Activated T-cell treated with anti-CD3 and anti-CD28 coated beads for 48 hours (primary cell): ENCODE measurements at places on chromosomes 2 and 18.

DNA sequence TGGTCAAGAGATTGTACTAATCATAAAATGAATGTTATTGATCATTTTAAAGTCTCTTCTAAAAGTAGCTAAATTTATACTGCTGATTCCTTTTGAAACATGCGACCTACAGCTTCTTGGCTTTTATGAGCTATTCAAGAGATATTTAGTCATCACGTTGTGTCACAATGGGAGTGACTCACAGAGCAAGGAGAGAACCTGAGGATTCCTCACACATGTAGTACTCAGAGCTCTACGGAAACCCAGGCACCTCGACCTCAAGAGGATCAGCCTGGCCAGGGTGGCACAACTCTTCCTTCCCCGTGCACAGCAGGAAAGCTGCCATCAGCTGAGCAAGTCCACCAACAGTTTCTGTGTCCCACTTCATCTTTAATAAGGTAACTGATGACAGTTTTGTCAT is at the start of gene DHRS9:
Gene DHRS9, plus strand, starts transcription at position 223 of the 400 bp plus-strand sequence. CDS start 12,019 bp downstream, outside the sequence.
- peak; percentile 36 for DNase-seq

GRCh38 chr2:163610817-163611556 is 124.8 kb downstream of the FIGN start:
- DNase-seq: no peak

DNA sequence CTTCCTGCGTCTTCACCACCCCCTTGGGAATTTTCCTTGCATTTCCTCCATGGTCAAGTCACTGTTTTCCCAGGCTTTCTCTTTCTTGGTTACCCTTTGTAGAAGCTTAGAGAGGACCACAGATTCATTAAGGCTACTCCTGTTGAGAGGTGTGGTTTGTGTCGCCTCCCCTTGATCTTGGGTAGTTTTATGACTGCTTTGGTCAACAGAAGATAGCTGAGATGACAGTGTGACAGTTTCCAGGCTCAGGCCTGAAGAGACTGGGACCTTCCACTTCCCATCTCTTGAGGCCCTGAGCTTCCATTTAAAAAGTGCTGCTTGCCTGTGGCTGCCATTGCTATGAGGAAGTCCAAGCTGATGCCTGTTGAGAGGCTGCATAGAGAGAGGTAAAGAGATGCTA is 5.4 kb downstream of the ACOXL start:
- no peak for DNase-seq

DNA sequence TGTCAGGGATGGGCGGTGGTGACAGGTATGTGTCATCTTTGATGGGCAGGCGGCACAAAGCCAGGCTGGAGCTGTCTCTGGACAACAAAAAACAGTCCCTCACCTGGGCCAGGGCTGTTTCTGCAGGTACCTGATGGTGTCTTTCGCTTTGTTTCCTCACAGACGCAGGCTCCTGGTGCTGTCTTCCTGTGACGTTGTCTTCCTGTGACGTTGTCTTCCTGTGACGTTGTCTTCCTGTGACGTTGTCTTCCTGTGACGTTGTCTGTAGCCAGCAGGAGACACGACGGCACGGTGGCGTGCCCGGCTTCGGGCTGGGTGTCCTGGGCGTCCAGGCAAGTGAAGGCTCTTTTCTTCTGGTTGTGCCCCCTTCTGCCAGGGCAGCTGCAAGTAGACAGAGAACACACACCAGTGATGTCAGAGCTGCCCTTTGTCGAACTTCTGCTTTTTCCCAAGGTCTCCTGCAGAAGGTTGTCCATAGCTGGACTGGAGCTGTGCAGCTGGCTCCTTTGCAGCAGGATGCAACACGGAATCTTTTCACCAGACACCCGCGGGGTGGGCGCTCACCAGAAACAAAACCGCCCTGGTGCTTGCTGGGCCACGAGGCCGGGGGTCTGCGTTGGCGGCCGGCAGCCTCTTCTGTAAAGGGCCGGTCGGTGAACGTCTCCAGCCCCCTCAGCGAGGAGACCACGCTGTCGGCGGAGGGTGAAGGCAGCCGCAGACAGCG is 21.1 kb downstream of the GPR35 start:
- no peak for DNase-seq

GRCh38 chr2:16125614-16126516 is 185.5 kb downstream of the MYCN start:
- DNase-seq: no peak

DNA sequence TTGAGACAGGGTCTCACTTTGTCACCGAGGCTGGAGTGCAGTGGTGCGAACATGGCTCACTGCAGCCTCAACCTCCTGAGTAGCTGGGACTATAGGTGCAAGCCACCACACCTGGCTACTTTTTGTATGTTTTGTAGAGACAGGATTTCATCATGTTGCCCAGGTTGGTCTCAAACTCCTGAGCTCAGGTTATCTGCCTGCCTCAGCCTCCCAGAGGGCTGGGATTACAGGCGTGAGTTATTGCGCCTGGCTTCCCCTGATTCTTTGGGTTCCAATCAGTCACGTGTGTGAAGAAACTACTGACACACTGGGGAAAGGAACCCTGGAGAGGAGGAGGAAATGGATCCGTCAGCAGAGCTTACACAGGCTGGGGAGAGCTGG is 22.3 kb upstream of the RAB10 start:
- no peak for DNase-seq

DNA sequence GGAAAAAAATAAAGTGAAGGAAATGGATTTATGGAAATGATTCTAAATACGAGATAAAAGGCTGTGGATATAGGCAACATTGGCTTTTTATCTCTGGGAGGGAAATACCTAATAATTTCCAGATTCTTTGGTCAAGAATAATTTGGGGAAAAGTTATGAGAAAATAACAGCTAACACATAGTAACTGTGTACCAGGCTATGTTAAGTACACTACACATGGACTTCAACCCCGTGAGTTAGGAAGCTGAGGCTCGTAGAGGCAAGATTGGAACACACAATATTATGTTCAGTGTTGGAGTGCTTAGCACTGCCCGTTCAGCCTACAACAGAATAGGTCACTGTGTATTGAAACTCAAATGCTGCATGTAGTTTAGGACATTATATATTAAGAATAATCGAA is 34.3 kb upstream of the GPD2 start:
- no peak for DNase-seq
